SK-N-MC (cell line): ENCODE measurements at places on chromosomes 13 and 19.

DNA sequence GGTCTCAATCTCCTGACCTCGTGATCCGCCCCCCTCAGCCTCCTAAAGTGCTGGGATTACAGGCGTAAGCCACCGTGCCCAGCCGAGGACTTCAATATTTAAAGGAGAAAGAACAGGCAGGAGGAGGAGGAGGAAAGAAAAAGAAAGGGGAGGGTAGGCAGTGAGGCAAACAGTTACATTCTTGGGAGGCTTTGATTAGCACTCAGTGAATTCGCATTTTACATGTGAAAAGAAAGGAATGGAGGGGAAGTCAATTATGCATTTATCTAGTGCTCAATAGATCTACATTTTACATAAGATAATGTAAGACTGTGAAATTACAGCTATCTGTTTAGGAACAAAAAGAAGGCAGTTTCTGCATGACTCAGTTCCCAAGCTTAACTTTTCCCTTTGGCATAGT, 30.9 kb upstream of the CXCL17 start:
- no peak for DNase-seq

DNA sequence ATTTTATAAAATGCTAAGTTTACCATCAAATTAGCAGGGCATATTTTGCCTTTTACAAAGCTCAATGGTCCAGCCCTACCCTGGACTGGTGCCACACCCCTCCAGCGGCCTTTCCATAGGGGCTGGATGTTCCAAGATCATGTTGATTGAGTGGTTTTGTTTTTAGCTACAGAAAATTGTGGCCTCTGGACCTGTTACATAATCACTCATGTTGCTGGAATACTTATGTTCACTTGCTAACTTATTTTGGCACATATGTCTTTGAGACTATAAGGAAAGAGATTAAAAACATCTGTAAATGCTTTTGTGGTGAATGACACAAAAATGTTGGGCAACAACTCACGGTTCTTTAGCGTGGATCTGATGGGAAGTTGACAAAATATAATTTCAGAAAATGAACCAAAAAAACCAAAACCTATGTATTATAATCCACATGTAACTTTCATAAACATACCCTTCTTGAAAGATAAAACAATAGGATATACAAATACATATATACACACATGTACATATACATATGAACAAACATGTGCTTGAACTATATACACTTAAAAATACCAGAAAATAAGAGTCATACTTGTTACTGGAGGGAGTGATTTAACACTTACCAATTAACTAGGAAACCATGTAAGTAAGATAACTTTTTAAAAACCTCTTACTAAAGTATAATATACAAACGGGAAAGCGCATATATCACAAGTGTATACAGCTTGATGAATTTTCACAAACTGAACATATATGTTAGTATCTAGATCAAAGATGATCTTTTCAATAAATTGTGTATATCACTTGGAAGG, 46.6 kb upstream of the SLC15A1 start:
- DNase-seq, result peak; percentile 18

GRCh38 chr13:102773441-102774213, at the start of gene TEX30:
Gene TEX30 (minus strand): TSS chr13:102773786. CDS start chr13:102770026, 3,760 bp downstream.
- DNase-seq, result no peak

DNA sequence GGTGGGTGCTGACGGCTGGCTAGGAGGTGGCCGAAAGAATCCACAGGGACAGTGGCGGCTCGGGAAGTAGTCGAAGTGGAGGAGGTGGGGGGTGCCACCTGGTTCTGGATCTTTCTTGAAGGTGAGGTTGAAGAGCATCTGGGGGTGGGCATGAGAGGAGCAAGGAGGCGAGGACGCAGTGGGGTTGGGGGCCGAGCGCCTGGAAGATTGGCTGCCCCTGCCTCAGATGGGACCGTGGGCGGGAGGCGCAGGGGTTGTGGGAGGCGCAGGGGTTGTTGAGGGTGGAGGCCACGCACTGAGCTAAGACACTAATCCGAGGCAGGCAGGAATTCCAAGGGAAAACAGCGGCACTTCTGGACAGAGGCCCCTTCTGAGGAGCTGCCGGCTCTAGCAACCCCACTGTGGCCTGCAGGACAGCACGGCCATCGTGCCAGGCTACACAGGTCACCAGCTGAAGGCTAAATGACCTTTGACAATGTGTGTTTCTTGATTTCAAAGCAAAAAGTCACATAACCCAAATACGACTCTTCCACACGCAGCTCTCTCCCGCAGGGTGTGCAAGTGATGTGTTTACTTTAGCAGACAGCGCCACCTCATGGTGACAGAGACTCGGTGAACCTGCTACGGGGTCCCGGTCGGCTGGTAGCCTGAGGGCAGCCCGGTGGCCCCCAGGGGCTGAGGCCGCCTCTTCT, 44.1 kb upstream of the RANBP3 start:
- DNase-seq, result peak; percentile 57

- DNase-seq, result no peak
Measured at GRCh38 chr13:106008540-106008939, 526.9 kb downstream of the EFNB2 start.

GRCh38 chr13:71610876-71611275, 256.1 kb downstream of the DACH1 start:
- no peak for DNase-seq

GRCh38 chr19:23391236-23391635, 4.0 kb downstream of the ZNF91 start:
- DNase-seq, result no peak

DNA sequence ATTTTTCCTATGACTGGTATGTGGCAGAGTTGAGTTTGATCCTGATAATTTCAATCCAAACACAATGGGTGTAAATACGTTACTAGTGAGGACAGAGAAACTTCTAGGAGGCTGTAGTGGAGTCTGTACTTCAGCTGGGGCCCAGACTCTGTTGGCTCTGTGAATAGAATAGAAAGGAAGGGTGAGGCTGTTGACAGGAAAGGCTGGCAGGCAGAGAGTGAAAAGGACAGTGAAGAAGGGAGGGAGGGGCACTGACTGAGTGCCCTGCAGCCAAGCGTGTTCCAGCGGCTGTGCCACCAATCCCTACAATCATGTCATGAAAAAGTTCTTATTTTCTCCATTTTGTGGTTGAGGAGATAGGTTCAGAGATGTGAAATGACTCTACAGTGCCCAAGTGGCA, 80.5 kb downstream of the MBNL2 start:
- no peak for DNase-seq

DNA sequence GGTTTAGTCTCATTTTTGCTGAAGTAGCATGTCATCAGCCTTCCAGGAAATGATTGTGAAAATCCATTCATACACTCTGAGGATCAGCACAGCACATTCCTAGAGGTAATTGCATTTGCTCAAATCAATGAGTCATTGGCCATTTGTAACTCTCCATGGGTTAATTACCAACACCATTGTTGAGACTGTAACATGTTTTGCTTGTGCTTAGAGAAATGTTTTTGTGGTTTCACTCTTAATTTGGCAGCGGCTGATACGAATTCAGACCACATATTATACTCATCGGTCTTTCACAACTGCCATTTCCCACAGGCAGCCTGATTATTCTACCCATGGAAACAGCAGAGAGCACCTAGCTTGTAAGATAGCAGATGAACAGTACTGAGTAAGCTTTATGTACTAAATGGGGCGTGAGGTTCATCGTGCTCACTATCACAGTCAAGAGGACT, 110.3 kb downstream of the NHLRC3 start:
- DNase-seq, result peak; percentile 20

DNA sequence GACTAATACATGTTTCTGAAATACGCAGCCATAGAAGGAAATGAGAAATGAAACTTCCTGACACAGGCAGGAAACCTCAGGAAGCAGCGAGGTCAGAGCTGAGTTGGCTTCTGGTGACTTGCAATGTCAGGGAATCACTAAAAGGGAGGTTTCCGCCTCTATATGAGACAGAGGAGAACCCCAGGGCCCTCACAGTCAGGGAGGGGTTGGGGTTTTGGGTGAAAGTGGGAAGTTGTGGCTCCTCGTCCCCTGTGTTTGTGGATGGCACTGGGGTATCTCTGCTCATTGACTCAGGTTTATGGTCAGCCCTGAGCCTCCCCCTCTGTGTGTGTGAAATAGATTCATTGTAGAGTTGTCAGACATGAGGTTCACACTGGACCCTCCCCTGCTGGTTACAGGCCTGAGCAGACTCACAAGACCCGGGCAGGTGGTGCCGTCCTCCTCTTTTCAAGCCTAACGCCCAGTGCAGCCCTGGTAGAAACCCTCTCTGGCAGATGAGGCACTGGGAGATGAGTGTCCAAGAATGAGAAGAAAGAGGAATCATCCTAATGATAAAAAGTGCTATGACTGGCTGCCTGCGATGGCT, 5.5 kb upstream of the LILRA6 start:
- no peak for DNase-seq

- no peak for DNase-seq
Measured at GRCh38 chr19:4365791-4366665, 22.7 kb downstream of the MPND start.

DNA sequence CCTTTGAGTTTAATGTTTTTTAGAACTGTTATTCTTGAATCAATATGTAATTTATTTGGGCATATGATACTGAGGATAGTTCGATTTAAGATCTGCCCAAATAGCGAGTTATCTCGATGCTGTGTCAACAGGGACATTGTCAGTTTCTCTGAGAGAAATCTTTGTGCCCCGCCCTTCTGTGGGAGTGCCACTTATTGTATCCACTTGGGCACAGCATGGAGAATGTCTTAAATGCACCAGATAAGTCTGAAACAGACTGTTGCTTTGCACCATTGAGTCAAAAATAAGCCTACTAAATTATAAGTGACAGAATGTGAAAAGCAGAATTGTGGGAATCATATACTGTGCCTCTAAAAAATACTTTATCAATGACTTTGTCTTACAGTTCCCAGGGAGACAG, 45.6 kb downstream of the RNASEH2B start:
- no peak for DNase-seq

DNA sequence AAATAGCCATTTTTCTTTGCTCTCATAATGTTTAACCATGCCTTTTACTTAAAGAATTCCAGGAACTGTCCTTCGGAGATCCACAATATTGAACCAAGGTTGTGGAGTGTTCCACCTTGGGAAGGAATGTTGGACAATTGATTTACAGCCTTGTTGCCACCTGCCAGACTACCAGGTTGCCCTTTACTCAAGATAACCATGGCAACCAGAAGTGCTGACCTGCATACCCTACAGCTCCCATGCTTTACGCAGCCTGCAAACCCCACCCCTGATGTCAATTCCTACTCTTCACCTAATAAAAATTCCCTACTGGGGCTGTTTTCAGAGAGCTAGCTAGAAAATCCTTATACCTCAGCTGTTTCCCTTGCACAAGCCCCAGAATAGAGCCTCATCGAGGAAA, 151.0 kb upstream of the RXFP2 start:
- DNase-seq, result no peak

DNA sequence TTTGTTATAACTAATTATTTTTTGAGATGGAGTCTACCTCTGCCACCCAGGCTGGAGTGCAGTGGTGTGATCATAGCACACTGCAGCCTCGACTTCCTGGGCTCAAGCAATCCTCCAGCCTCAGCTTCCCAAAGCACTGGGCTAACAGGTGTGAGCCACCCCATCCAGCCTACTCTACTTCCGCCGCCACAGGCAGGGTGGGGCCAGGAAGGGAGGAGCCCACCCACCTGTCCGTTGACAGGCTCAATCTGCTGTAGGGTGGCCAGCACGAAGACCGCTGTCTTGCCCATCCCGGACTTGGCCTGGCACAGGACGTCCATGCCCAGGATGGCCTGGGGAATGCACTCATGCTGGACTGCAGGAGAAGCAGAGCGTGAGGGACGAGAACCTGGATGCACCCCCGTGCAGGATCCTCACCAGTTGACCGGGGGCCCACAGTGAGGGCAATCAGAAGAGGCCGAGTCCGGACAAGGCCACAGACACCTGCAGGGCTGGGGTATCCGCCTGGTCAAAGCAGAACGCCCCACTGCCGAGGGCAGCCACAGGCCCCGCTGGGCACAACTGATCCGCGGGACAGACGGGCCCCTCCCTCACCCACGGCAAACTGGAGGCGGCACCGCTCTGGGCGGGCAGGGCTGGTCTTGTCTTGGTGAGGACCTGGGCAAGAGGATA, 6.7 kb downstream of the DDX39A start:
- DNase-seq, result no peak

- no peak for DNase-seq
Measured at GRCh38 chr19:39106194-39106593, 19.4 kb upstream of the PAK4 start.

GRCh38 chr13:35512271-35512920, 35.9 kb upstream of the MAB21L1 start:
- DNase-seq, result no peak

- no peak for DNase-seq
Measured at GRCh38 chr19:16612636-16613035, 15.4 kb downstream of the MED26 start.

DNA sequence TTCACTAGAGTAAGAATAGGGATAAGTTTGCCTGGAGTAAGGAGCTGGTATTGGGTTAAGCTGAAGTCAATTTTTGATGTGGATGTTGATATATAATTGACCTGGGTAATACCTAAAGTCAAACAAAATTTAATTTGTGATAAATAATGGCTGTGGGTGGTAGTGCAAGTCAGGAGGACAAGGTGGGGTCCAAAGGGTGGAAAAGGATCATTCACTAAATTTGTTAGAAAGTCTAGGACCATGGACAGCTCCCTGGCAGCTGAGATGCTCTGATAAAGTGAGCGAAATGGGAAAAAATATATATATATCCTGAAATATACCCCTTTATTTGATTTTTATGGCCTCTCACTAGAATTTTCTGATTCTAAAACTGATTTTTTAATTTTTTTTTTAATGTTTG, 463.5 kb downstream of the GPC6 start:
- peak; percentile 12 for DNase-seq

- DNase-seq, result no peak
Measured at GRCh38 chr19:18745931-18746330, 45.2 kb downstream of the COMP start.

DNA sequence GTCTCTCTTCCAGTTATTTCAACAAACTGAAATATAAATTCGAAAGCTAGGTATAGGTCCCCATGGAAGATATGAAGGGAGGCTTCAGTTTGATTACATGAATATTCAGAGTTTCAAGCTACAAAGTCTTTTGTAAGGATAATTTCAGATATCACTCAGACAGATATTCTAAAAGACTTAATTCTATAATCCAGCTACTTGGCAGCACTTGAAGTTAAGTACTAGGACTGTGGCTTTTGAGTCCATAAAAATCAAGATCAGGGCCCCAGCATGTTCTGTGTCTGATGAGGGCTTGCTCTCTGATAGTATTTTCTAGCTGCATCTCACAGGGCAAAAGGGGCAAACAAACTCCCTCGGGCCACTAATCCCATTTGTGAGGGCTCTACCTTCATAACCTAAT, 160.6 kb upstream of the IRS2 start:
- no peak for DNase-seq

DNA sequence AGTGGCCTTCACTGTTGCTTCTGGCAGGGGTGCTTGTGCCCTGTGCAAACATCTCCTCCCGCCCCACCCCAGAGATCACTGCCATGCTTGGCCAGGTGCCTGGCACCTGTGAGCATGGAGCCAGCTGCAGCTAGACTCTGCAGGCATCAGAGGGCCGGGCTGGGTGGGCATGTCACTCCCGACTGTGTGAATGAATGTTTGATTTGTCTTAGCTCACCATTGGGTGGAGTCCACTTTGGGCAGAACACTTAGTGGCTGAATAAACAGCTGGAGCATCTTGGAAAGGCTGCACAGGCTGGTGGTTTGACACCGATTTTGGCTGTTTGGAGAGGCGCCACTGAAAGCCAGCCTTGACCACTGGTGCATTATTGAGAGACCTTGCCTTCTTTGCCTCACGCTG, 267.3 kb downstream of the DLEU7 start:
- DNase-seq, result no peak

GRCh38 chr19:13689085-13689484, 75.2 kb upstream of the MRI1 start:
- DNase-seq, result peak; percentile 22
